GM23248 (cell line): ENCODE measurements at places on chromosomes 2 and 18. TPM values are rescaled to one million over a fixed set of nuclear protein-coding genes. Genes with fewer than 3 reads are reported as not detected.

- peak; percentile 41 for DNase-seq
These were observed 28.4 kb downstream of the NAB1 start for GRCh38 chr2:190677255-190677654.

DNA sequence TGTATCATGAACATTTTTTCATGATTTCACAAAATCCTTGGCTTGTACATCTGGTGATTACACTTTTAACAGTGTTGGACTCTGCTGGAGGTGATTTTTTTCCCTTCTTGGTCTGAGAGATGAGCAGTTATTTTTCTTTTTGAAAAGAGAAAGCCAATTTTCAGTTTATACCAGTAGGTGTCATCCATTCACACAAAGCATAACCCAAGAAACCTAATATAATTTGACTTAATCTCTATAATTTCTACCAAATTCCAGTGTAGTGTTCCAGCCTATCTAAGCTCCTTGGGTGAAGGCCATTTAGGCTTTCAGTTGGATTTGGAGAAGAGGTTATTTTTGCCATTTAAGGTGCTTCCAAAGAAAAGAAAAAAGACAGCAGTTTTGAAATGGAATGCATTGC, 7.7 kb upstream of the ICOS start:
- DNase-seq, result peak; percentile 45

GRCh38 chr2:136238286-136239078, 120.5 kb upstream of the CXCR4 start:
- peak; percentile 64 for DNase-seq

Gene KIF1A
- under 0.01 TPM in 1 of 2 replicates, not detected in the other for total RNA-seq

Gene IGFBP2
- 24.0 and 40.1 TPM in 2 replicates for total RNA-seq

Gene IL1R1
- total RNA-seq, result 87.9 and 93.5 TPM in 2 replicates
